Left forelimb (tissue), 1 donor: ENCODE measurements at places on chromosomes 2 and 18.
A peak's percentile ranks its signal among the peaks of the same experiment; 100 is the strongest.

- DNase-seq: no peak
These were observed 98.7 kb downstream of the STPG4 start for GRCh38 chr2:47056374-47056773.

DNA sequence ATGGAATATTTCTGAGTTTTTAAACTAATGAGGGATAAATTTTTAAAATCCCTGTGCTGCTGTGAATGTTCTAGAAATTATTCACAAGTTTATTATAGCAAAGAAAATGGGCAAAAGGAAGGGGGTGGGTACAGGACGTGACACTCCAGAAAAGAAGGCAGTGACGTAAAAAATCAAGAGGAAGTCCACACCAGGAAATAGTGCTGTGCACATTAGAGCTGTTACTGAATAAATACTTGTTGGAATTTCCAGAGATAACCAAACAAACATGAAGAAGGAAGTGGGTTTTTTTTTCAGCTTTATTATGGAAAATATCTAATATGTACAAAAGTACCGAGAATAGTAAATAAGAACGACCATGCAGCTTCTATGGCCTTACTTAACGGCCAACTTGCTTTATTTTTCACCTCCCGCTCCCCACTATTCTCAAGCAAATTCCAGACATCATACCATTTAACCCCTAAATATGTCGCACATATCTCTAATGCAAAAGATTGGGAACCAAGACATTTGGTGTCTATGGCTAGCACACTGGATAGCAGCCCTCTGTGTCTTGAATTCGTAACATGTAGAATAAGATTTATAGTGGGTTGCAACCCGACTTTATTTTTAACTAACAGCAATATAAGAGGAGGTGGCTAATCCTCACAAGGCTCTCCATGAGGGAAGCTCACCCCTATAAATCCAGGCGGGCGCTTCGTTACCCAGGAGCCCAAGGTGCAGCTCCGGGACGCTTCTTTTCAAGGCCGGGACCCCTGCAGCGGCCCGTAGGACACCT, 580 bp upstream of the NDUFV2 start:
- no peak for DNase-seq

DNA sequence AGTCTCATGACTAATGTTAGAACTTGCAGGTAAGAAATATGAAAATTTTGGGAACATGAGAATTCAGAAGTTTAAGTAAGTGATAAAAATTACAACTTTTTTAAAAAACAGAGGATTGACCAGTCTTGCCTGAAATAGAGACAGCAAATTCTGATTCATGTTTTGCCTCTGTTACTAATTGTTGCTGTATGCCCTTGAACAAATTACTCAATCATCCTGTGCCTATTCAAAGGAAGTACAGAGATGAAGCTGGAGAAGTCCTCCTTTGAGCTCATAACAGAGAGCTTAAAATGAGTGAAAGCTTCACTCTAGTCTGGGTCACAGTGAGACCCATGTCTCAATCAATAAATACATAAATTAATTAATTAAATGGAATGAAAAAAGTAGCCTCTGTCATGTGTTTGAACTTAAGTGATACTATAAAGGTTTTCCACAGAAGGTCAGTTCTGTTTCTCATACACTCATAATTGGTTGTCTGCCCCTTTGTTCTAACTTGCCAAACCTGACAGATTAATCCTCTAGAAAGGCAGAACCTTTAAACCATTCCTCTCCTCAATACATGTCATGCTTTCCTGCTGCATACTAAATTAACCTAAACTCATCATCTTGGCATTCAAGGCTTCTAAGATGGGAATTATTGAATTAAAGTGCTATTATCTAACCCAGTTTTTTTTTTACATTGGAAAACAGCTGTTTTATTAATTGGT, 374.6 kb upstream of the LRATD1 start:
- DNase-seq: no peak

GRCh38 chr2:220277445-220277975, 650.1 kb downstream of the SLC4A3 start:
- peak; percentile 77 for DNase-seq
